ENCODE measurements at places on chromosomes 13 and 19.

- no peaks in the 10 kb centered on the region for H3K4me1 ChIP-seq
- no peaks in the 10 kb centered on the region for H3K36me3 ChIP-seq
- DNase-seq, result no peak
- no peak overlapping the region for H3K4me3 ChIP-seq
Measured at GRCh38 chr13:80865329-80865728, 524.4 kb upstream of the SPRY2 start.

- DNase-seq, result no peak
- H3K4me1 ChIP-seq, result no peaks in the 10 kb centered on the region
- H3K4me3 ChIP-seq, result no peak overlapping the region
- no peak overlapping the region for H3K27ac ChIP-seq
- no peaks in the 10 kb centered on the region for H3K36me3 ChIP-seq
Measured at GRCh38 chr13:101317986-101318523, 98.3 kb downstream of the NALCN start.

GRCh38 chr13:92947770-92948434 lies 278.7 kb upstream of the GPC6 start:
- DNase-seq, result no peak
- H3K36me3 ChIP-seq, result no peaks in the 10 kb centered on the region
- H3K27ac ChIP-seq, result no peak overlapping the region
- H3K4me3 ChIP-seq, result no peak overlapping the region

GRCh38 chr13:42602906-42603305 lies 29.0 kb downstream of the TNFSF11 start:
- no peaks in the 10 kb centered on the region for H3K4me1 ChIP-seq
- H3K27me3 ChIP-seq, result no peaks in the 10 kb centered on the region
- no peak overlapping the region for H3K4me3 ChIP-seq
- DNase-seq, result no peak

GRCh38 chr19:1942078-1942933 lies 1.3 kb downstream of the CSNK1G2 start:
- H3K27me3 ChIP-seq, result no peaks in the 10 kb centered on the region
- peak overlapping the region; percentile 85 for H3K4me3 ChIP-seq
- H3K27ac ChIP-seq, result no peak overlapping the region
- H3K4me1 ChIP-seq, result peaks cover 7% of the 10 kb centered on the region

GRCh38 chr19:17784201-17785008 lies 10.5 kb upstream of the B3GNT3 start:
- H3K27me3 ChIP-seq, result no peaks in the 10 kb centered on the region
- 0 out of 2 replicates have a peak, but pooled peaks cover 4% of the 10 kb centered on the region for H3K36me3 ChIP-seq
- H3K4me3 ChIP-seq, result no peak overlapping the region
- H3K4me1 ChIP-seq, result no peaks in the 10 kb centered on the region
- DNase-seq, result no peak

GRCh38 chr13:60944016-60944415 lies 471.6 kb downstream of the PCDH20 start:
- no peaks in the 10 kb centered on the region for H3K4me1 ChIP-seq
- DNase-seq, result no peak
- no peak overlapping the region for H3K4me3 ChIP-seq
- no peaks in the 10 kb centered on the region for H3K36me3 ChIP-seq
- no peaks in the 10 kb centered on the region for H3K27me3 ChIP-seq

GRCh38 chr19:1366296-1366695 lies 17.4 kb upstream of the NDUFS7 start:
- peaks cover 44% of the 10 kb centered on the region for H3K36me3 ChIP-seq
- no peaks in the 10 kb centered on the region for H3K4me1 ChIP-seq
- H3K27me3 ChIP-seq, result no peaks in the 10 kb centered on the region
- no peak overlapping the region for H3K4me3 ChIP-seq
- no peak overlapping the region for H3K27ac ChIP-seq

- no peaks in the 10 kb centered on the region for H3K4me1 ChIP-seq
- no peaks in the 10 kb centered on the region for H3K36me3 ChIP-seq
- H3K4me3 ChIP-seq, result no peak overlapping the region
Measured at GRCh38 chr13:37225414-37226070, 120.1 kb upstream of the CSNK1A1L start.

- no peaks in the 10 kb centered on the region for H3K4me1 ChIP-seq
- H3K27ac ChIP-seq, result no peak overlapping the region
- H3K36me3 ChIP-seq, result no peaks in the 10 kb centered on the region
- H3K27me3 ChIP-seq, result no peaks in the 10 kb centered on the region
- no peak for DNase-seq
- no peak overlapping the region for H3K4me3 ChIP-seq
Measured at GRCh38 chr13:110109910-110110309, 197.0 kb downstream of the COL4A1 start.

- no peak overlapping the region for H3K27ac ChIP-seq
- no peaks in the 10 kb centered on the region for H3K4me1 ChIP-seq
- no peaks in the 10 kb centered on the region for H3K36me3 ChIP-seq
- DNase-seq, result no peak
Measured at GRCh38 chr13:78881751-78882150, 222.8 kb upstream of the OBI1 start.

- no peaks in the 10 kb centered on the region for H3K4me1 ChIP-seq
- H3K27ac ChIP-seq, result no peak overlapping the region
- DNase-seq, result no peak
- H3K27me3 ChIP-seq, result no peaks in the 10 kb centered on the region
- H3K4me3 ChIP-seq, result no peak overlapping the region
- H3K36me3 ChIP-seq, result no peaks in the 10 kb centered on the region
Measured at GRCh38 chr13:97430296-97430695, 3.7 kb upstream of the RAP2A start.

DNA sequence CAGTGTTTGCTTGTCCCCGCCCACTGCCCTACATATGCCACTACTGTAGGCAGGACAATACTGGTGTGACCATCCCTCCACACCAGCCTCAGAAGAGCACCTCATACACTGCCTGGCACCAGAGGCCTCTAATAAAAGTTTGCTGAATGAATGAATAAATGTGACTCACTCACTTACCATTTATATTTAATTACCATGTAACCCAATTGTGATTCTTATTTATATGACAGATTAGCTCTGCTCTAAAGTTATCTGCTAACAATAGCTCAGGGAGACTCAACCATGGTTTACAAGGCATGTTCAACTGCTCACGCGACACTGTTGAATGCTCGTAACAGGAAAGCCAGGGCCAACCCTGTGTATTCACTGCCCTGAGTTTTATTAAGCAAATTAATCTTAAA lies 66.0 kb upstream of the DOCK9 start:
- no peaks in the 10 kb centered on the region for H3K4me1 ChIP-seq
- H3K27ac ChIP-seq, result no peak overlapping the region
- no peak for DNase-seq
- H3K4me3 ChIP-seq, result no peak overlapping the region

GRCh38 chr13:25762795-25763377 lies 288.9 kb downstream of the SHISA2 start:
- H3K27me3 ChIP-seq, result no peaks in the 10 kb centered on the region
- DNase-seq, result no peak
- H3K4me3 ChIP-seq, result no peak overlapping the region
- H3K36me3 ChIP-seq, result no peaks in the 10 kb centered on the region
- H3K27ac ChIP-seq, result no peak overlapping the region
- H3K4me1 ChIP-seq, result no peaks in the 10 kb centered on the region

DNA sequence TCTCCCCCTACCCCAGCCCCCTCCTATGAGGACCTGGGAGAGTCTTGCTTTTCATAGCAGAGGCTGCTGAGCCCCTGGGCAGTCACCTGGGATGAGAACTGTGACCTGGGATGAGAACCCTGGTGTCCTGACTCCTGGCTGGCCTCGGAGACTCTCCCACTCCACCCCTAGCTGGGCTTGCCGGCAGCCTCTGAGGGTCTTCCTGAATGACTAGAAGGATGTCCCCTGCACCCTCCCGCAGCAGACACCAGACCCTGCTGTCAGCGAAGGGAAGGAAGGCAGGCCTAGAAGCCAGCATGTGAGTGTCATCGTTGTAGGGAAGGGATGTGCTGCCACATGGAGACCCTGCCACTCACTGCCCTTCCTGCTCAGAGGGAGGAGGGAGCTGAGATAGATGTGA lies 203.4 kb upstream of the ZNF536 start:
- no peak overlapping the region for H3K4me3 ChIP-seq
- H3K4me1 ChIP-seq, result no peaks in the 10 kb centered on the region
- no peak for DNase-seq
- H3K27me3 ChIP-seq, result no peaks in the 10 kb centered on the region
- H3K27ac ChIP-seq, result no peak overlapping the region

DNA sequence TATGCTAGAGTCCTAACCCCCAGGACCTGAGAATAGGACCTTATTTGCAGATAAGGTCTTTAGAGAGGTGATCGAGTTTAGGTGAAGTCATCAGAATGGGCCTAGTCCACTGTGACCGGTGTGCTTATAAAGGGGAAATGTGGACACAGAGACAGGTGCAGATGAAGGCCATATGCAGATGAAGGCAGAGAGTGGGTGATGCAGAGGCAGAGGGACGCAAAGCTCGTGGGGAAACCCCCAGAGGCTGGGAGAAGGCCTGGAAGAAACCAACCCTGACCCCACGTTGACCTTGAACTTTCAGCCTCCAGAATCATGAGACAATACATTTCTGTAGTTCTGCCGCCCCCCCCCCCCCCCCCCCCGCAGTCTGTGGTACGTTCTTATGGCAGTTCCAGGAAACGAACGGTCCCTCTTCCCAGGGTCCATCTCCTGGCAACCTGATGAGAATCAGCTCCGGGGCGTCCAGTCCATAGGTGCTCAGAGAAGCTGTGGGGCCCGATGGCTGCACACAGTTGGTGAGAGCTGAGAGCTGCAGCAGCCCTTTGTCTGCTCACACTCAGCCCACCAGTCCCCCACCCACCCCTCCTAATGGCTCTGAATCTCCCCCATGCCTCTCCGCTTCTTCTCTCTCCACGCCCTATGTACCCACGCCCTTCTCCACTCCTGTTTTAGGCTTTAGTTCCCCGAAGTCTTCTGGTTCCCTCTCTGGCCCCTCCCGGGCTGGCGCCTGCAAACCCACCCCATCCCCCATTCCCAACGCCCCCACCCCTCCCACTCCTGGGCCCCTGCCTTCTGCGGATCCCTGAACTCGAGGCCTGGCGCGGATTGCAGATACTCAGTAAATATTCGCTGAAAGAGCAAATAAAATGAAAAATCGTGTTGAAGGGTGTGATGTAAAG lies 218.3 kb upstream of the MAB21L1 start:
- DNase-seq, result no peak
- no peak overlapping the region for H3K4me3 ChIP-seq
- H3K4me1 ChIP-seq, result peaks cover 4% of the 10 kb centered on the region
- H3K27ac ChIP-seq, result no peak overlapping the region

GRCh38 chr13:66048888-66049287 lies 1181.2 kb downstream of the PCDH9 start:
- no peaks in the 10 kb centered on the region for H3K36me3 ChIP-seq
- no peaks in the 10 kb centered on the region for H3K4me1 ChIP-seq
- H3K4me3 ChIP-seq, result no peak overlapping the region
- no peak for DNase-seq

- no peak overlapping the region for H3K27ac ChIP-seq
- no peaks in the 10 kb centered on the region for H3K4me1 ChIP-seq
- no peaks in the 10 kb centered on the region for H3K27me3 ChIP-seq
- H3K36me3 ChIP-seq, result no peaks in the 10 kb centered on the region
- no peak for DNase-seq
- H3K4me3 ChIP-seq, result no peak overlapping the region
Measured at GRCh38 chr13:90824032-90824431, 523.5 kb upstream of the MIR17HG start.

- no peaks in the 10 kb centered on the region for H3K36me3 ChIP-seq
- H3K4me3 ChIP-seq, result peak overlapping the region; percentile 23
- H3K4me1 ChIP-seq, result peaks cover 3% of the 10 kb centered on the region
- peaks cover 13% of the 10 kb centered on the region for H3K27me3 ChIP-seq
- no peak overlapping the region for H3K27ac ChIP-seq
Measured at GRCh38 chr19:588741-589692, 664 bp upstream of the HCN2 start.

DNA sequence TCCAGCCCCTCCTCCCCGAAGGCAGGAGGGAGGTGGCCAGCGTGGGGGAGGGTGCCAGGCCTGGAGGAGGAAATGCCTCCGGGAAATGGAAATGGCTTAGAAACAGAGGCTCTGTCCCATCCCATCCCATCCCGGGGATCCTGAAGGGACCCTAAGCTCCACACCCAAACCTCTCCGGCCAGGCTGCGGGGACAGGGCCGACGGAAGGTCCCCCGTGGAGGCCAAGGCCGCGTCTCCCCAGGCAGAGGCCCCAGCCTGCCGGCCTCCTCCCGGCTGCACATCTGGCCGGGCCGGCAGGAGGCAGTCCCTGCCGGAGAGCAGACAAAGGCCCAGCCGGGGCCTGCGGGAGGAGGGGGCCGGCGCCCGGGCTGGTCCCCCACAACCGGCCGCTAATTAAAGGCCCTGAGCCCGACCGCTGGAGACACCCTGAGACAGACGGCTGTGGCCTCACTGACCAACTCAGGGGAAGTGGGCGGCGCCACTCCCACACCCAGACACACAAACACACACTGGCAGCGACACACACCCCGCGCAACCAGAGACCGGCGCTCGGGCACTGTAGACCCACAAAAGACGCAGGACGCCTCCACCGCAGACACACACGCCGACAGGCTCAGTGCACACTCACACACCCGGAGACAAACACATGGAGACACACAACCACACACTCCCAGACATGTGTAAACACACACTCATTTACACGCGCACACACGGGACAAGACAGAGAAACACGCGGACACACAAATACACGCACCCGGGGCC lies 1.1 kb downstream of the ADAMTS10 start:
- H3K27ac ChIP-seq, result peak overlapping the region; percentile 28
- no peak for DNase-seq
- no peaks in the 10 kb centered on the region for H3K36me3 ChIP-seq
- peak overlapping the region; percentile 92 for H3K4me3 ChIP-seq
- H3K4me1 ChIP-seq, result peaks cover 7% of the 10 kb centered on the region

DNA sequence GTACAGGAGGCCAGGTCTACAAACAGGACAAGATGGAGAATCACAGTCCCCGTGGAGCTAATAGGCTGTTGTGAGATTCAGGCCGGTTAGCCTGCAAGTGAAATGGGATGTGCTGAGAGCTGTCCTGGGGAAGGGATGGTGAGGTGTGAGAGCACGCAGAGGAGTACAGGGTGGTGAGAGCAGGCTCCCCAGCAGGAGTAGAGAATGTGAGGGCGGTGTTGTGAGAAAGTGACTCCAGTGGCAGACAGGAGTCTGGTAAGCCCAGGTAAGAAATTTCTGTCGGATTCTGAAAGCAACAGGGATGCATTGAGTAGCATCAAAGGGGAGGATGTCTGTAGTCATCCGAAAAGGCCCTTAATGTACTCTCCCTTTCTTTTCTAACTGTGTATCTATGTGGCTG lies 50.7 kb upstream of the GPR183 start:
- no peaks in the 10 kb centered on the region for H3K4me1 ChIP-seq
- H3K27ac ChIP-seq, result no peak overlapping the region
- no peak overlapping the region for H3K4me3 ChIP-seq
- H3K27me3 ChIP-seq, result no peaks in the 10 kb centered on the region
- H3K36me3 ChIP-seq, result peaks cover 5% of the 10 kb centered on the region
- DNase-seq, result no peak

GRCh38 chr19:40365613-40366401 lies 17.3 kb downstream of the PLD3 start:
- peak; percentile 70 for DNase-seq
- peaks cover 5% of the 10 kb centered on the region for H3K36me3 ChIP-seq
- H3K4me1 ChIP-seq, result 0 out of 2 replicates have a peak, but pooled peaks cover 3% of the 10 kb centered on the region

- no peaks in the 10 kb centered on the region for H3K4me1 ChIP-seq
- no peak overlapping the region for H3K27ac ChIP-seq
- no peaks in the 10 kb centered on the region for H3K36me3 ChIP-seq
- no peaks in the 10 kb centered on the region for H3K27me3 ChIP-seq
- H3K4me3 ChIP-seq, result no peak overlapping the region
Measured at GRCh38 chr13:83681547-83681946, 200.7 kb downstream of the SLITRK1 start.

- H3K4me1 ChIP-seq, result no peaks in the 10 kb centered on the region
- no peaks in the 10 kb centered on the region for H3K27me3 ChIP-seq
- DNase-seq, result no peak
- no peaks in the 10 kb centered on the region for H3K36me3 ChIP-seq
Measured at GRCh38 chr13:96218475-96218874, 128.6 kb downstream of the HS6ST3 start.

Data from iPS DF 6.9 (cell line).